Effector memory CD4-positive, alpha-beta T cell (primary cell): ENCODE measurements at places on chromosomes 5 and 9.

DNA sequence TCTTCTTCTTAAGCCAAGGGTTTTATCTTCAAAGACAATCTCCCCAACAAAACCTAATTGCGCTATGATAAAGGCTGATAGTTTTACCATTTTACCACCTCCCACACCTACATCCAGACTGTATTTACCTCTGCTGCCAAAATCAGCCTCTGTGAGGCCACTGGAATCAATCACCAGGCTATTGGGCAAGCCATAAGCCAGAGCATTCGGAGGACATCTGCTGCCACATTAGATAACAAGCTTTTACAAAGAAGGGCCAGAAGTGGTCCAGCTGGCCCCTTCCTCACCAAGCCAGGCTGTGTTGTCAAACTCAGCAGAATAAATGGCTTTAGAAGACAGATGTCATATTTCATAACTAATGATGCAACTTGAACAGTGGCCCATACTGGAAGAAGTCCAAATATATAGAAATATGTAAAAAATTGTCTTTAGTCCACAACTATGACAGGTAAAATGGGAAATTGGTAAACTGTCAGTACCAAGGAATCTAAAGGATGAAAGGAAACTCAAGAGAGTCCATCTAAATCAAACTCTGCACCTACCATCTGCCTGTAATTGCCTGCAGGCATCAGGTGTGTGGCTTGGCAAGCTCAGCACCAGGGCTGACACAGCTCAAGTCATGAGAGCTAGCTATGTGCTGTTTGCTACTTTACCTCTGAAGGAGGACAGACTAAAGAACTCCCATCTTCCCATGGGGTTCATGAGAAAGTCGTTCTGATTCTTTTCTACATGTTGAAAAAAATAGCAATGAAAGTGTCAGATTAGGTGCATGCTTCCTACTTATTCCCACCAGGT, 16.1 kb downstream of the SLC45A2 start:
- no peak for DNase-seq

DNA sequence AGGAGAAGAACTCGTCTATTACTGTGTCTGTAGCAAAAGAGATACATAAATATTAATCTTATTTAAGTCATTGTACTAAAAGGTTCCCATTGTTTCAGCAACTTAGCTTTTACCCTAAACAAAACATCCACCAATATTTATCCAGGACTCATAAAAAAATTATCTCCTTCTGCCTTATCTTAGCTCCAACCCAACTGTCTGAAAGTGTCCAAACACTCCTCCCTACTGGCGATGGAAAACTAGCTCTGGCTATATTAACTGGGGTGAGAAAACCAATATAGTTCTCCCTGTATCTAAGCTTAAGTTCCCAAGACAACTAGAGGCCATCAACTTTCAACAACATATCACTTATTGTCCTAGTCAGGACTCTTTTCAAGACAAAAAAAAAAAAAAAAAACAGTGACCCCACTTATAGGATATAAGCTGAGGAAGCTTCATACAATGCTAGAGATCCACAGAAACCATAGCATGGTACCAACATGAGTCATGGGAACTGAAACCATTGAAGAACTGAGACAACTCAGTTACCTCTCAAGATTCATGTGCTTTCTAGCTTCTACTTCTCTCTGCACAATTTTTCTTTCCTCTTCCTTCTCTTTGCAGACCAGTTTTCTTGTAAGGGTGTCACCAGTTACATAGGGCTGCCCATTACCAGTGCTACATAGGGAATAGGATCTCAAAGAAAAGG, 150.7 kb upstream of the RASA1 start:
- DNase-seq: no peak

- DNase-seq: no peak
Observed at GRCh38 chr9:33202018-33202417, 34.9 kb upstream of the B4GALT1 start.

DNA sequence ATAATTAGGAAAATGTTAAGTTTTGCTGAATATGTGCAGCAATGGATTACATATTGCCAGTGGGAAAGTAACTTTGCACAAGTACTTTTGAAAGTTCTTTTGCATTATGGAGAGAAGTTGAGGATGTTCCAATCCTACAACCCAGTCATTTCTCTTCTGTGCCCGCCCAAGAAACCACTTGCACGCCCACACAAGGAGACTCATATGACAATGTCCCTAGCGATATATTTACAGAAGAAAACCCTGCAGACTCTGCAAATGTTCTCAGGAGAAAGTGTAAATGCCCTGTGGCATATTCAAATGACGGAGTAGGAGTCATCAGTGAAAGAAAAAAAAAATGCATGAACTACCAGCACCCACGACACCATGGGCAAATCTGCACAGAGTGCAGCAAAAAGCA, 356.5 kb downstream of the CTNND2 start:
- no peak for DNase-seq

DNA sequence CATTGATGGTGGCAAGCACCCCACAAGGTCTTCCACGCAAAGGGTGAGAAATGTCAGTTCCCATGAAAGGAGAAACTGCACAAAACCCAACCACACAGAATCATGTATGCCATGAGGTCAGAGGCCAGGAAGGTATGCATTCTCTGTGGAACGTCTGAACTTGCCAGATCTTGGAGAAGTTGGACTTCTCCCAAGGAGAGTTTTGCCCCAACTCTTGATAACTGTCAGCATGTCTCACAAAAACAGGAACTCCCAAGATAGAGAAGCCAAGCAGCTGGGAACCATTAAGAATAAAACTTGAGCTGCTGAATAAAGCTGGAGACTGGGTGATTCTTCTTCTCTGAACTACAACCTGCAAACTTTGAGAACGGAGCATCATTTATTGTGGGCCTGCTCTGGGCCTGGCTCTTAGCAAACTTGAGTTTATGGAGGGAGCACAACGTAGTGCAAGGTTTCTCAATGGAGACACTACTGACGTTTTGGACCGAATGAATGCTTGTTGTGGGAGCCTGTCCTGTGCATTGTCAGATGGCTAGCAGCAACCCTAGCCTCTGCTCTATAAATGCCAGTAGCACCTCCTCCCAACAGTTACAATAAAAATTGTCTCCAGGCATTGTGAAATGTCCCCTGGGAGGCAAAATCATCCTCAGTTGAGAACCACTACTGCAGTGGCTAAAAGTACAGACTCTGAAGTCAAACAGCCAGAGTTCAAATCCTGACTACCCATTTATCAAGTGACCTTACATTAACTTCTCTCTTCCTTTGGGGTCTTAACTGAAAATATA, 193.5 kb downstream of the ACTL7B start:
- DNase-seq: no peak

- DNase-seq: no peak
Observed at GRCh38 chr5:122565331-122565730, 209.5 kb upstream of the SNX2 start.

- no peak for DNase-seq
Observed at GRCh38 chr9:73162987-73163768, 11.5 kb downstream of the ANXA1 start.

DNA sequence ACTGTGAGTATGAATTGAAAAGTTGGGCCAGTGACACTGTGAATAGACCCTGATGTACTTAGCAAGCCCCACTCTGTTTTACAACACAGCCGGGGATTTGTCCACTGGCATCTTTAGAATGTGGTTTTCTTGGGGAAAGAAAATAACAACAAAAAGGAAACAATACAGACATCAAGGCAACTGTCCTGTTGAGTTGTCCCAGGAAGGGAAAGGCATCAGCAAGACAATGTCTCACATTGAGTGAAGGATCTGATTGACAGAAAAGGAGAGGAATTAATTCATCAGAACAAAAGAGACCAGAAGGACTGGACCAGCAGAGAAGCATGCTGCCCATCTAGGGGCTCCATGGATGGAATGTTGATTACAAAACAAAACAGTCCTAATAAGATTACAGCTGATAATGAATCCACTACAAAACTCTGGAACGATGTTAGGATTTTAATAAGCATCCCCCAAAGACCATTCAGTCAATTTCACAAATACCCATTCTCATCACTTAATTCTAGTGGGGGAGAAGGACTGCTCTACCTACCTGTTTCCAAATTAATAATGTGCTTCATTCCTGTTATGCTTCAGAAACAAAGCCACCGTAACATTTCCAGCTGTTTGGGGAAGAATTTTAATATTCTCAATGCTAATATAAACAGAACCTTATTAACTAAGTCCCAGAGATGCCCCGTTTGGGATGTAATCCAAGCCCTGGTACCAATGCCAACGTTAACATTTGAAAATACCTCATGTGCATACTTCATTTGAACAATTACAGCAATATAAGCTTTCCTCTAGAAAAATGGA, 298.0 kb downstream of the SPOCK1 start:
- DNase-seq: no peak

DNA sequence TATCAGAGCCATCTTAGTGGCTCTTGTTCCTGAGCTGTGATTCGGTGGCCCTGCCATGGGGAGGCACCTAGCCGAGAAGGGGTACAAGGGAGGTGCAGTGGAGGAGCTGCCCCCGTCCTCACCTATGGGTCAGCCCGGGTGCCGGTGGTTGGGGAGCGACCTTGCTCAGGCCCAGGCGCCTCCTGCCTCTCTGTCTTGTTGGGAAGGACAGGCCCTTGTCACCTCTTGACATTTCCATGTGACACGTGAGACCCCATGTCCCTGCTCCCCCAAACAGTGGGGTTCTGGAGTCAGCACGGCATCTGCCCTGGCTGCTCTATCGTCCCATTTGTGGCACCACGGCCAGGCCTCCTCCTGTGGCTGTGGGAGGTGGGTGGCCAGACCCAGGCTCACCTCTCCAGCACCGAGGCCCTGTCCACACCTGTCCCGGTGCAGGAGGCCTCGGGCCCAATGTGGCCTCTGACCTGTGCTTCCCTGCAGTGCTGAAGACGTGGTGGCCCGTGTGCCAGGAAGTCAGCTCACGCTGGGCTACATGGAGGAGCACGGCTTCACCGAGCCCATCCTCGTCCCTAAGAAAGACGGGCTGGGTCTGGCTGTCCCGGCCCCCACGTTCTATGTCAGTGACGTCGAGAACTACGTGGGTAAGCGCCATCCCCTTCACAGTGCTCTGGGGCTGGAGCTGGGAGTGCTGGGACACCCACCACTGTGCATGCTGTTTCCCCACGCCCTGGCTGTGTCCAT, 68.9 kb downstream of the PHF2 start:
- DNase-seq: no peak

DNA sequence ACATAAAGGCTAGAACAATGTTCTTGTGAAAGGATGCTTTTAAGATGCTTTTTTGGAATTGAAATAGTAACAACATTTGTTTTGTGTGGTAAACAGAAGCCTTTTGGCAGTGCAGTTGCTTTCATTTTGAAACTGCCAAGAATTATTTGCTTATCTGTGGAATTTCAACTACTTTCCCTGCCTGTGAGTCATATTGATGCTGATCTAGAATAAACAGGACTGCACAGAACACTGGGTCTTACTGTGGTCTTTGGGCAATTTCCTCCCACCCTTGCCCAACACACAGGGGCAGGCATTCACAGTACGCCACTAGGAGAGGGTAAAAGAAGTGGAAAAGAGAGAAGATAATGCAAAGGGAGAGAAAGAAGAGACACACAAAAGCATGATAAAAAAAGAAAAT, 483.7 kb downstream of the ELAVL2 start:
- no peak for DNase-seq

- no peak for DNase-seq
Observed at GRCh38 chr5:172769342-172769615, 1.7 kb downstream of the DUSP1 start.

DNA sequence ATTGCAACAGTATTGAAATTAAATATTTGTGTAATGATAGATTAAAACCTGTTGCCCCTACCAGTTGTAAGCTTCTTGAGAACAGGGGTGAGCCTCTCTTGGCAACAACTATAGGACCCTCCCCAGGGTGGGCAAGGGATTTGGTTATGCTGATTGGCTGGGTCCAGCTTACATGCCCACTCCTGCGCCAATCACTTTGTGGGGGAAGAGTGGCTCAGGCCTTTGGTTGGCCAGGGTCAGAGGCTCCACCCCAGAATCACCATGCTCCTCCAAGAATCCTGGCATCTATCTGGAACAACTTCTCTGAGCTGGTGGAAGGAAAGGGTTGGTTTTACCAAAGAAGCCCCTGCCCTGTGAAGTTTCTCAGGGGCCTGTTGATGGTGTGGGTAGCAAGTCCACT, 8.6 kb upstream of the PITX1 start:
- DNase-seq: no peak

GRCh38 chr9:127086771-127087170, 35.7 kb downstream of the ANGPTL2 start:
- DNase-seq: no peak
